ENCODE measurements at places on chromosomes 5 and 9.

GRCh38 chr5:34959323-34959722 is 30.0 kb downstream of the DNAJC21 start:
- no peak for DNase-seq

DNA sequence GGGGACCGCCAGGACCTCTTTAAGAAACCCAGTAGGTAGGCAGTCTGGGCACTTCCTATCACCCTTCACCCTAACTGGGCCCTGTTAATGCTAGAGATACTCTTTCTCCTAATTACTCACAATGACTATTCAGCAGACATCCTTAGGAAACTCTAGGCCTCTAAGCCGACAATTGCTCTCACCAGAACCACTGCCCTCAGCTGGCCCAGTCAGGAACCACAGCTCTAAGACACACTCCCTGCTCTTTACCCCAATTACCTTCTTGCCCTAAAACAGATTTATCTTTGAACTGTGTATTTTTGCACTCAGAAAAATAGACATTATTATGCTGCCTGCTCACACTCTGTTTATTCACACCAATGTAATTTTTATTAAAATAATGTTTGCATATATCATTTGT is 432.6 kb upstream of the SLC30A5 start:
- DNase-seq = no peak

DNA sequence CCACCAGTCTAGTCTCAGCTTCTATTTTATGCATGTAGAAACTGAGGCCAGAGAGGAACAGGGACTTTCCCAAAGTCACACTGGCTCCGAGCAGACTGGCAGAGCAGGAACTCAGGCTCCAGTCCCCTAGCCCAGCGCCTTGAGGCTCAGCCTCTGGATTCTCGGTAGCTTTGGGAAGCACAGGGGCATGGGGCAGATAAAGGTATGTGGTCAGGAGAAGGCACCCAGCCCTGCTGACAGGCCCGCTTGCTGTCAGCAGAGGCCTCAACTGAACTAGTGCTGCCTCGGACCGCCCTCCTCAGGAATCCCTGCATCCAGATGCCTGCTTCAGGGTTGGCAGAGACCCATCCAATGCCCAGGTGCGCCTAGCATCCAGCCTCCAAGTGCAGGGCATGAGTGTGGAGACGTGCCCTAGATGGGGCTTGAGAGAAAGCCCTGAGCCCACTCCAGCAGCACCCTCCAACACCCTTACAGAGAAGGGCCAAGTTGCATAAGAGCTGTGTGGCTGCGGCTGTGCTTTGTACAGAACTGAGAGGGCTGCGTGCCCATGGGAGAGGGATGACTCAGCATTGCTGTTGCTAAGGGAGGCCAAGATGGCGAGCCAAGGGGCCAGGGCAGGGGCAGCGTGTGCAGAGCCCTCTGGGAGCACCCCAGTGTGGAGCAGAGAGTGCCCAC is 168.6 kb downstream of the MACROH2A1 start:
- no peak for DNase-seq

DNA sequence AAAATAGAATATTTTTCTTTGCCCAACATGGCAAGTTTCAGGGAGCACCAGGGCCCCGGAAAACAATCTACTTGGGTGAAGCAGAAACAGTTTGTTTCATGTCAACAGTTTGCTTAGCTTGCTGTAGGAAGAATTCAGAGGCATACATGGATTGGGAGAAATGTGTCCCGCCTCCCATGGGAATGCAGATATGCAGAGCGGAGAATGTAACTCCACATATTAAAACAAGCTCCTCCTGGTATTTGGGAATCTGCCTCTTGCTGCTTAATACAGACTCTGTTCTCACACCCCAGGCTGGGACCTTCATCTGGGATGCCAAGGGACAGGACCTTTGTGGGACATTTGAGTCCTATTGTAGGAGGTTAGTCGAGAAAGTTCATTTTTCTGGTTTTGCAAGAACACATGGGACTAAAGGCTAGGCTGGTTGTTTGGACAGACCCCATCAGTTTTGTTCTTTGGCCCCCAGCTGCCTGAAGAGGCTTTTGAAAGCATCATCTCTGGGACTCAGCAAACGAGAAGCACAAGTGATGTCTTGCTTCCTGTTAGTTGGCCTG is 220.5 kb upstream of the ADRA1B start:
- DNase-seq = no peak

GRCh38 chr5:456351-457194 is 13.6 kb downstream of the EXOC3 start:
- no peak for DNase-seq

DNA sequence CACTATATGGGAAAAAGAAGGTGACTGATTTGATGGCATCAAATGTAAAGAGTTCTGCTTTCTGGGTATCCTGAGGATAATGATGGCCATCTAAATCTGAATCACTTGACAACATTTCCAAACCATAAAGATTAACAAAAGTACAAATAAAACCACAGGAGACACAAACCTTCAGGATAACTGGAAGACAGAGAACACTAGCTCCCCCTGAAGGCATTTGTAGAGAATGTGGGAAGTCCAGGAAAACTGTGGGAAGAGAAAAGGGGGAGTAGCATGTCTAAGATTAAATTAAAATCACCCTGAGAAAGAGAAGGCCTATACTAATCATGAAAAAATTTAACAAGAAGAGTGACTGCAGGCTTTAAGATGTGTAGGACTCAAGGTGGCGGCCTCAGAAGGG is 116.2 kb downstream of the PRELID2 start:
- no peak for DNase-seq

GRCh38 chr9:128276574-128277270 is 646 bp downstream of the SWI5 start:
- no peak for DNase-seq

GRCh38 chr9:20670395-20670794 is 13.7 kb upstream of the FOCAD start:
- DNase-seq = no peak

GRCh38 chr5:11928909-11929308 is 24.7 kb upstream of the CTNND2 start:
- no peak for DNase-seq

DNA sequence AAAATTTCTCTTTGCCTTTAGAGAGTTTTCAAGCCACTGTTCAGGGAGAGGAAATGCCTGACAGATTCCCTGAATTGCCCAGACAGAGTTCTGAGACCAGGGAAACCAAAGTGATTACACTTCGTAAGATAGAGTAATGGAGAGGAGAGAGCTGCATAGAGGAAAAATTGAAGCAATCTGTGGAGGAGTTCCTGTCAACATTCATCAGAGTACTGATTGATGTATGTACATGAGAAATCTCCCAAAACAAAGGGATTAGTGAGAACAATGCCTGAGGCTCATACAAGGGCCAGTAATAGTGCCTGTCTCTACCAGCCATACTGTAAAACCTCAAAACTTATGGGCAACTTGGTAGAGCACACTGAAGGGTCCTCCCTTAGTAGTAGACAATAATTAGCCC is 79.0 kb upstream of the TRIM32 start:
- no peak for DNase-seq

GRCh38 chr9:132671620-132672412 is 1.6 kb downstream of the GTF3C4 start:
- DNase-seq = no peak

- no peak for DNase-seq
Observed at GRCh38 chr9:109110329-109111021, 9.3 kb downstream of the TMEM245 start.

- DNase-seq = no peak
Observed at GRCh38 chr5:140647042-140647419, 399 bp downstream of the NDUFA2 start.

- no peak for DNase-seq
Observed at GRCh38 chr9:80556631-80557030, 984.9 kb downstream of the TLE4 start.

GRCh38 chr9:117992006-117992405 is 287.8 kb downstream of the TLR4 start:
- DNase-seq = no peak

DNA sequence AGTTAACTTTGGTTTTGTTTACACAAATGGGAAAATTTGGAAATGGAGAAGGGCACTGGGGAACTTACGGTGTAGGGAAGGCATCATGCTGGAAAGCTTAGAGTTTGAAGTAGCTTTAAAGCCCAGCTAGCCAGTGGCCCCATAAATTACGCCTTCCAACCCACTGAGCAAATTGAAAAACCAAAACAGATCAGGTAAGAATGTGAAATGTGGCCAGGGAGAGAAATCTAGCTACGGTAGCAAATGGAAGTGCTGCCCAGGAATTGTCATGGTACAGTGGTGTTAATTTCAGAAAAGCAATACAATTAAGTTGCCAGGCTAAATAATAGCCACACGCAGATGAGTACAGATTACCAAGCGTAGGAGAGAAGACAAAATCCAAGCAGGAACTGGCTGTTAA is 654.8 kb downstream of the PRELID2 start:
- DNase-seq = no peak

DNA sequence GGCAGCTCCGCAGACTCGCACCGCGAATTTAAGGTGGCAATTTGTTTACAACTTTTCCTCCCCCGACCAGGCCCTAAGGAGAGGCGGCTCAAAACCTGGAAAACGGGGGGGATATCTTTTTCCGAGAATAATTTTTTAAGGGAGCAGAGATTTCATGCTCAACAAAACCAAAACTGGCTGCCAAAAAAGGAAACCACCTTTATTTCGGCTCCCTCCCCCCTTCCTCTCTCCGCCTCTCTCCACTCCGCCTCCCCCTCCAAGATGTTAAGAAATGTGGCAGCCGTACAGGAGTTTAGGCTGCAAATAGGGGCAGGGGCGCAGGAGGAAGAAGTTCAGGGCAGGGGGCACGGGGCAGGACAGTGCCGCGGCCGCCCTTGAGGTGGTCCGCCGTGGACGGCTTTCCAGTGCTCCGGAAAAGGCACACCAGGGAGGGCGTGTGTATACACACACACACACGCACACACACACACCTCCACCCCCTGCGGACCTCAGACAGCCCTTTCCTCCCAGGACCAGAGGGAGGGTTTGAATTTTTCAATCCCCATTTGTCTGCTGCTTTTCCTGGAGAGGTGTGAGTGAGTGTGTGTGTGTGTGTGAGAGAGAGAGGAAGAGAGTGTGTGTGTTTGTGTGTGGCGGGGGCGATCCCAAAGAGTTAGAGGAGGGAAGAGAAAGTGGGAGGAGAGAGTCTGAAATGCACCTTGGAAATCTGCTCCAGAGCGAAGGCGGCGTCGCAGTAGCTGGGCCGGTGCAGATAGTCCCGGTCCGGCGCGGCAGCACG is 9.1 kb downstream of the PTCH1 start:
- DNase-seq = no peak

- no peak for DNase-seq
Observed at GRCh38 chr5:106865279-106865678, 805.5 kb downstream of the EFNA5 start.

- no peak for DNase-seq
Observed at GRCh38 chr5:131899686-131900085, 45.8 kb downstream of the MEIKIN start.

DNA sequence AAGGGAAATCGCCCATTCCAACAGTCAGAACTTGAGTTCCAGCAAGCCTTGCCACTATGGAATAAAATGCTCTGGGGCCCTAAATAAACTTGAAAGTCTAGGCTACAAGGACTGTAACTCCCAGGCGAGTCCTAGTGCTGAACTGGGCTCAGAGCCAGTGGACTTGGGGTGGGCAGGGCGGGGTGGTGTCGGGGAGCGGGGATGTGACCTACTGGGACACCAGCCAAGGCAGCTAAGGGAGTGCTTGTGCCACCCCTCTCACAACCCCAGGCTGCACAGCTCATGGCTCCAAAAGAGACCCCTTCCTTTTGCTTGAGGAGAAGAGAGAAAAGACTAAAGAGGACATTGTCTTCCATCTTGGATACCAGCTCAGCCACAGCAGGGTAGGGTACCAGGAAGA is 61.5 kb downstream of the MEIKIN start:
- no peak for DNase-seq

- no peak for DNase-seq
Observed at GRCh38 chr5:14379739-14380497, 201.7 kb upstream of the OTULINL start.

DNA sequence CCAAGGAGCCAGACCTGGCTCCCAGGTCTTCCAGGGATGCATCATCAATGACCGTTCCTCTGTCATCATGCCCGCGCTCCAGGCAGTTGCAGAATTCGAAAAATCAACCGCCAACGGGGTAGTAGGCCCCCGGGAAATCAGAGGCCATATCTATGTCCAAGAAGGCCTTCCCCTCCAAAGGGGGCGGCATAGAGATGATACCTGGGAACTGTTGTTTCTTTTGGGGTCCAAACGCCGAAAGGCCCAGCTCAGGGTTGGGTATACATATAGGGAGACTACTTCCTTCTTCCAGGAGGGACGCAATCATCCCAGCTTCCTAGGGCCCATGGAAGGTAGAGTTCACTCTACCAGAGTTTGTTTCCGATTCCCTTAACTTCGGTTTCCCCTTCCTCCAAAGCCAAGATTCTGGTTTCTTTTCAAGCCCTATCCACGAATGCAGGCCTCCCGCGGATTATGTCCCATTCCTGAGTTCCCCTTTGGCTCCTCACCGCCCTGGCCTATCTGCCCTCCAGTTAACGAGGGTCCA is 754 bp downstream of the DCAF12 start:
- DNase-seq = peak; percentile 28

- no peak for DNase-seq
Observed at GRCh38 chr9:99895510-99895909, 10.9 kb upstream of the STX17 start.

GRCh38 chr9:19788614-19789271 is at the start of gene SLC24A2:
Gene SLC24A2, minus strand, starts transcription at chr9:19789037.
- DNase-seq = no peak

DNA sequence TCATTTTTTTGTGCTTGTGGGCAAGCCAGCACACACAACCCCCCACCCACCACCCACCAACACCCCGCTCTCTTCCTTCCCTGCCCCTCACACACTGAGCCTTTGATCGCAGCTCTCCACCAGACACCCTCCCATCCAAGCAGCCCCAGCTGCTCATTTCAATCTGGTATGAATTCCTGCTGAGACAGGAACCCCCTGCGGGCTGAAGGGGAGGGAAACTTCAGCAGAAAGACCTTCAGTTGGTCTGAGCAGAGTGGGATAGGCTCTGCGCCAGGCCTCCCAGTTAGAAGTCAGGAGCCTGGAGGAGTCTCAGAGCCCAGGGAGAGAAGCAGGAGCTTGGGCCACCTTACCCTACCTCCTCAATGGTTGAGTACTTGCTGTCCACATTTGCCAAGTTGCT is 7.2 kb downstream of the PCDHGC5 start:
- no peak for DNase-seq

DNA sequence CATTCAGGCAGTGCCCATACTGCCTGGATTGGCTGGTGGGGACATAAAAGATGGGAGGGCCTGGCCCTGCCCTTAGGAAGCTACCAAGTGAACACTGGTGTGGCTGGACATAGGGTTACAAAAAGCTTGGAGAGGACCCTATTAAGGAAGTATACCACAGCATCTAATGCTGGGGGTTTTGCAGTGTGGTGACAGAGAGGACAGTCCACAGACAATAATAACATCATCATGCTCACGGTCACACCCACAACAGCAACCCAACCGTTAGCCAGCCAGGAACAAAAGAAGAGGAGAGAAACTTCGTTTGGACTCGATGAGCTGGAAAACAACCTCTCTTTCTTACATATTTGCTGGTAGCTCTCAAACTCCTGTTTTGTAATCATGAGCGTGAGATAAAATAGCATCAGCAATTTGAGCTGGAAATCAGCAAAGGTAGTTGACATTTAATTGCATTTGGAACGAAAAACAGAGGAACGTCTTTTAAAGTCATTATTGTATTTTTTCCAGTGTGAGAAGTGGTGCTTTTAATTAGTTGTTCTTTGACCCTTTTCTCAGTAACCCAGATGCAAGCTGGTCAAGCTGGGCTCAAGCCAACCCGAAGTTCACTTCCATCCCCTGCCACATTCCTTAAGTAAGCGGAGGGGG is 73.4 kb downstream of the NSG2 start:
- DNase-seq = no peak

GRCh38 chr5:10409504-10409903 is 32.2 kb upstream of the ROPN1L start:
- DNase-seq = no peak

All from omental fat pad (tissue), 4 donors.